Inflammatory macrophage treated with lipopolysaccharide for 1 hour (primary cell): ENCODE measurements at places on chromosomes 11 and 22.

- DNase-seq: no peak
Measured at GRCh38 chr11:63847363-63847762, 8.5 kb downstream of the MARK2 start.

DNA sequence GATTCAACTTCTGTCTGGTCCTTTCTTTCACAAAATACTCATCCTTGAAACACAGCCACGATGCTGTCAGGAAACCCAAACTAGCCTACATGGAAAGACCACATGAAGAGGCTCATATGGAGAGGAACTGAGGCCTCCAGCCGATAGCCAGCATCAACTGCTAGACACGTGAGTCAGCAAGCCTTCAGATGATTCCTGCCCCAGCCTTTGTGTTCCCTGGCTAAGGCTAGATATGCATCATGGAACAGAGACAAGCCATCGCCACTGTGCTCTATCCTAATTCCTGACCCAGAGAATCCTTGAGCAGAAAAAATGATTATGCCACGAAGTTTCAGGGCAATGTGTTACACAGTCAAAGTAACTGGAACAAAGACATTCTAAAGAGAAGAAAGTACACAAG lies 75.5 kb downstream of the ENTHD1 start:
- no peak for DNase-seq

DNA sequence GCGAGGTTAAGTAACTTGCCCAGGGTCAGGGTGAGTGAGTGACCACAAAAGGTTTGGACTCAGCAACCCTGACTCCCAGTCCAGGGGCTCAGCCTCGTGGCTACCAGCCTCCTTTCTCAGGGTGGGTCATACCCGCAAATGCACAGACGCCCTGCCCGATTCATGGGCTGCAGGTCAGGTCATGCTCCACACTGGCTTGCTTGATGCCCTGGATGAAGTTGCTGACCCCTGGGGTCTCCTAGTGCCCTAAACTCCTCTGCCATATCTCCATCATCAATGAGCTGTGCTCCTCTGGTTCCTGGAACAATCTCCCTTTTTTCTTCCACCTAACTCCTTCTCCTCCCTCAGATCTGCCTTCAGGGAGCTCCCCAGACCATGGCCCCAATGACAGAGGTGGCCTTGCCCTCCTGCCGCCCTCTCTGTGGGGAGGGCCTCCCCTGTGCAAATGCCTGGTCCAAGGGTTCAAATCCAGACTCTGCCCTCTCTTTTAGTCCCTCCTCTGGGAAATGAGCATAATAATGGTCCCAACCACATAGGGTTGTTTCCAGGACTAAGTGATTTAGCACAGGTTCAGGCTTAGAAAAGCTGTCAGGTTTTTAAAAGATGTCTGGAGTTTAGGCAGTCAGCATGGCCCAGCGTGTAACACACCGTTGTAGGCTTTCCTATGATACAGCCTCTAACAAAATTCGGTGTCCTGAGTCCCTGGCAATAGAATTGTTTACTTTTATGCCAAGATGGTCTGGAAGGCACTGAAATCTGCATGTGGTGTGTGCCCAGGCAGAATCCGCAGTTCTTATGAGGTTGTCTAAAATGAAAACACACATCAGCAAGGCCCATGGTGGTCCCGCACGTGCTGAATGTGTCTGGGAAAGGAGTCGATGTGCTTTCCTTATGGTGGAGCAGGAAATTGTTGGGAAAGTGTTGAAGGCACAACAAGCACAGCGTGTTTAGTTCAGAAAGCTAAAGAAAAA lies 63.6 kb downstream of the CD82 start:
- no peak for DNase-seq

DNA sequence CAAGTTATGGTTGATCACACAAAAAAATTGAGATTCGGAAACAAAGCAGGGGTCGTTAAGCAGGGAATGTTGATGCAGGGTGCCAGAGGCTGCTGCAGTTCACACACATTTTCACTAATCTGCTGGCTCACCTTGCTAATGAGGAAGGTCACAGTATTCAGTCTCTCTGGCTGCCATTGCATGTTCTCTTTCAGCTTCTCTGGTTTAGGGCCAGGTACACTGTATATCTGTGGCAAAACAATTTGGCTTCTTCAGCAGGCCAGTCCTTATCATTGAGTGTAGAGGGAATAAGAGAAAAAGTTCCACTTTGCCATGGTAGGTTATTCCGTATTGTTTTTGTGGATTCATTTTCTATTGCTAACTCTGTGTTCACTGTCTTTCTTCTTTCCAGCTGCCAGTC lies 283.7 kb upstream of the ANO3 start:
- no peak for DNase-seq

GRCh38 chr22:24187731-24188644 lies 6.7 kb downstream of the SUSD2 start:
- DNase-seq: no peak

- no peak for DNase-seq
Measured at GRCh38 chr22:40928657-40929056, 22.5 kb upstream of the RBX1 start.

- DNase-seq: peak; percentile 10
Measured at GRCh38 chr11:61541598-61541997, 33.0 kb downstream of the LRRC10B start.

DNA sequence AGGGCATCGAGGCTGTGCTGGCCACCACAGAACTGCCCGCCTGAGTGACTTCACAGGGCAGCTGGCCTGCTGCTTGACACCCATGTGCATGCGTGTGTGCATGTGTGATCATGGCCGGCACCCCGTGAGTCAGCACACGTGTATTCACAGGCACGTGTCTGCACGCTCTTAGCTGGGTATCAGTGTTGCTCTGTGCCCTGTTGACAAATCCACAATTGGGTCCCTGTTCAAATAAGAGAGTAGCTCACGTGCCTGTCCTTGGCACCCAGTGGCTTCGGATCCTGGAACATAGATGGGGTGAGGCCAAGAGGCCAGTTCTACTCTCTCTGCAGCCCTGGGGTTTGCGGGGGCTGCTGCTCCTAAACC lies 14.0 kb downstream of the B3GAT1 start:
- DNase-seq: no peak

- no peak for DNase-seq
Measured at GRCh38 chr11:5521540-5521939, 5.0 kb upstream of the UBQLNL start.

DNA sequence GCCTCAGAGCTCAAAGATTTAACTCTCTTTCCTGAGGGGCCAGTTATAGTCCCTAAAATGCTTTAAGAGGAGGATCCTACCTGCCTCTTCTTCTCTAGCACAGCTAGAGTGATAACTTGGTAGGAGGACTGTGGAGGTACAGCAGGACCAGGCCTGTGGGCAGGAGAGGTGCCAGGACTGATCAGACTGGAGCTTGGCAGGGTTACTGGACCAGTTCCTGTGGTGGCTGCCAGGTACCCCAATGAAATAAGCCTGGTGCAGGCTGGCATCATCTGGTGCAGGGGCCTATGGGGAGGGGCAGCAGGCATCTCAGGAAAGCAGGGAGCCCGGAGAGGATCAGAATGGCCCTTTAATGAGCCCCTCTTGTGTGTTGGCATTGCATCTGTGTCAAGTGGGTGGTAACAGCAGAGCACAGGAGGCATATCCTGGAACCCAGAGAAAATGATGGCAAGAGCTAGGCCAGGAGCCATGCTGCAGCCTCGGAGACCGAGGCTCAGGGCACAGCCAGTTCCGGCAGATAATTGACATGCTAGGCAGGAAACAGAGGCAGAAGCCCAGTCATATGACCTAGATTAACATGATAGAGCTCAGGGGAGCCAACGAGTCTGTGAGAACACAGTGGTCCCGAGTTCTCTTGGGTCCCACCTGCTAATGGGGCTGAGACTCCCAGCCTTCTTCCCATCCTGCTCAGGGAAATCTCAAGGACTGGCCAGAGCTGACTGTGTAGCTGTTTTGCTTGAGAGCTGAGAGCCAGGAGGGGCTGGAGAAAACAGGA lies 187.5 kb upstream of the ZBED5 start:
- no peak for DNase-seq
